Stimulated activated CD8-positive, alpha-beta memory T cell treated with anti-CD3 and anti-CD28 coated beads, Interleukin-7, amount 100 ng/mL, for 1 hour (primary cell): ENCODE measurements at places on chromosomes 3 and 15.

GRCh38 chr3:11509173-11510000, 134.3 kb downstream of the VGLL4 start:
- DNase-seq = no peak

- no peak for DNase-seq
These were observed 204.1 kb downstream of the SSR3 start for GRCh38 chr3:156350781-156351180.

DNA sequence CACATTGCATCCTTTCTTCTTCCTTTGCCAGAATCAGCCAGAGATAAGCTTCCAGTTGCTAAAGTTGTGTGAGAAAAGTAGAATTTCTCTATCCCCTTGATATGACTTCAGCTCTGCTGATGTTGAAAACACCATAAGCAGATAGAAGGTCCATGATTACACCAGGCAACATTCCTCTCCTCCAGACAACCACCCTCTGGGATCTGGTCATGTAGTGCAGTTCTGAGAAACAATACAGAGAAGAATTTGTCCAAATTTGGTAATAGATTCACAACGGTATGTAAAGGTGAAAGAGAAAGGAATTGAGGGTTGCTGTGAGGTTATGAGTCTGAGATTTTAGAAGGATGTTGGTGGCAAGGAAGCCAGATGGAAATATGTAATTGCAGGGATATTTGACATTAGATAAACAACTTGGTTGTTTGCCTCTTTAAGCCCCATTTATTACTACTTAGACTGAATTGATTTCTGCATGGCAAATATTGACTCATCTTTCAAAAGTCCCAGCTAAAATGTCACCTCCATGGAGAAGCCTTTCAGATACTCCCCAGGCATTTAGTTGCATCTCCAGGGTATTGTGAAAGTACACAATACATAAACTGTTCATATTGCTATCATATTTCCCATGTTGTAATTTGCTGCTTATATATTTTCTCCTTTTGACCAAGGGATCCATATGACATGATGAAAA, 134.9 kb downstream of the GAP43 start:
- DNase-seq = no peak

DNA sequence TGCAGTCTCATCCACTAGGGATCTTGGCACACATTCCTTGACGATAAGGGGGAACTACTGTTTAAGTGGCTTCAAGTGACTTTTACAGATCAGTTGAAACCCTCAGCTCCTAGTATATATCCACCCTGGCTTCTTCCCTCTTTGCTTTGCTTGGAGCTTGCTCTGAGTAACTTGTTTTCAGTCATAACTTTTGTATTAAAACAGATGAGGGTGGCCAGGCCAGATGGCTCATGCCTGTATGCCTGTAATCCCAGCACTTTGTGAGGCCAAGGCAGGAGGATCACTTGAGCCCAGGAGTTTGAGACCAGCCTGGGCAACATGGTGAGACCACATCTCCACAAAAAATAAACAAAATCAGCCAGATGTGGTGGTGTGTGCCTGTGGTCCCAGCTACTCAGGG, 42.4 kb downstream of the EOMES start:
- DNase-seq = no peak

DNA sequence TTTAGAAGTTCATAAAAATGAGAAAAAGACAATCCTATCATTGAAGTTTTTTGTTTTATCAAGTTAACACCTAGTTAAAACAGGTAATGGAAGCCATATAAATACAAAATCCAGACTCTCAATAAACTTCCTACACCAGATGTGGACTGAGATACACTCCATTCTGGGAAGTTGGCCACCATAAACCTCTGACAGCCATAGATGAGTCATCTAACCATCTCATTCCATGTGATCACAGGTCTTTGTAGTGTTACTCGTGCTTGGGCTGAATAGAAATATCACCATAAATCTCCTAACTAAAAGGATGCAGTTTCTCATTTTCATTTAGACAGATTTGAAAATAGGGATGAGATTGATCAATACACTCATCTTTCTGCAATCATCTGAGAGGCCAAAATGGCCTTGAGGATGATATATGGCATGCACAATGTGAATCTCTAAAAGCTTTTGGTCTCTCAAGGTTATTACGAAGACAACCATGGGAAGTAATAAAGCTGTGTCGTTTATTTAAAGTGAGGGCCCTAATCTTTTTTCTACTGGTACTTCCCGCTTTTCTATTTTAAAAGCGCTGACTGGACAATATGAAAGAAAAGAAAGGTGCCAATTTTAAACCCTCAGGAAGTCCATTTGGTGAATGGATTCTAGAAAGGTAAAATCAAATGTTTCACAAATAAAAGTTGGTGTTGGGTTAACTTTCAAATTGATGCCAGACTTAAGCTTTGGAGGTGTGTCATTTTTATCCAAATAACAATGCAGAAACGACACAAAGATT, 155.5 kb downstream of the POLR2M start:
- no peak for DNase-seq

GRCh38 chr3:94544131-94544789, 481.4 kb downstream of the NSUN3 start:
- DNase-seq = no peak

- DNase-seq = no peak
These were observed 172.8 kb upstream of the HES1 start for GRCh38 chr3:193962986-193963685.

DNA sequence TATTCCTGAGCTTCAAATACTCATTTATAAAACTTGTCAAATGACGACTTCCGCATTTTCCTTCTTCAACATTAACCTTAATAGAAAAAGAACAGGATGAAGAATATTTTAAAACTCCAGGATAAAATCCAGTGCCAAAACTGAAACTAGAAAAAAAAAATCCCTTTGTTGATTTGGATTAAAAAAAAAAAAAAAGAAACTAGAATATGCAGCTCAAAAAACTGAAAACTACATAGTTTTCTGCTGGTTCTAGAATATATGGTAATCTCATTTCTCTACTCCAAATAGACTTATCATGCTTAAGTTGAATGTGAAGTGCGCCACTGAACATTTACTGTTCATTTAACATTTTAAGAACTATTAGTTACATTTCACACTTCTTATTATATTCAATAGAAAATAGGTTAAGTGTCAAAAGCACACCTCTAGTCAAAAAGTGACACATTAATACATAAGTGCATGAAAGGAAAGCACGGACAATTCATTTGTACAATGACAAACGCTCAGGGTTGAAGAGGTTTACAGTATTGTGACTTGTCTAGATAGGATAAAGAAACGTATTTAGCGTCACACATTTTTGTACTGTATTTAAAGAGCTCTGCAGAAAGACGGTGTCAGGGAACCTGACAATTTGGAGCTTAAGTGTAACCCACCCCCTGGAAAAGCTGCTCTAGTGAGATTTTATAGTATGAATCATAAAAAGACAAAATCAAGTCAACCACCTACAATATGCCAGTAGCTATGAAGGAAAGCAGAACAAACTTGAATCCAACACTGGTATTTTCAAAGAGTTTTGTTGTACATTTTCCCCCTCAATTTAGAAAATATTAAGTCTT, 5.8 kb downstream of the TRA2B start:
- DNase-seq = no peak

GRCh38 chr3:133452641-133453319, 52.9 kb downstream of the BFSP2 start:
- DNase-seq = no peak
